ENCODE measurements at places on chromosomes 16 and 17.

DNA sequence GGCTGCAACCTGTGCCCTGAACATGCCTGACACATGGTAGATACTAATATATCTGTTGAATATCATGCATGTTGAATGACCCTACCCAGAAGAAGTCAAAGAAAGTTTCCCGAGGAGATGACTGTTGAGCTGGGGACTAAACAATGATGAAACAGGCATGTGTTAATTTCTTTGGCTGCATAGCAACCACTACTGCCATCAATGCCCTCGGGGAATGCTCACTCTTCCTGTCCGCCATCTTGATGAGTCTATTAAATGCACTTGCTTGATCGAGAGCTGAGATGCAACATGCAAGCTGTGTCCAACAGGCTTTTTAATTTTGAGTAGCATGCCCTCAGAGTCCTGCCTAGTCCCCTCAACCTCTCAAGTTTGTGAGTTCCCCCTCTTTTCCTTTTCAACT, 31.3 kb downstream of the GRIN2A start:
- DNase-seq: no peak

DNA sequence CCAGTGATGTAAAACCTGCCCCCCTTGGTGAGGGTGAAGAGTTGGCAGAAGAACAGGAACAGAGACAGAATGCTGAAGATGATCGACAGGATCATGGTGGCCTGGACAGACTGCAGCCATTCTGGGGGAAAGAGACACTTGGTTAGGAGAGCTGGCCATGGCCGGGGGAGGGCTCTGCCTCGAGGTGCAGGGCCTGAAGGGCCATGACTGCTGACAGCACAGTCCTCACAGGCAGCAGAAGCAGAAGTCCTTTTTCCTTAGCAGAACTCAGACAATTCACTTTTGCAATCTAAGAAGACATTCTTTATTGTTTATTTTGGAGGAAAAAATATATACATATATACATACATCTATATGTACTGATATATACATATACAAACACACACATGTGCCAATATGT, 25.6 kb downstream of the PMP22 start:
- no peak for DNase-seq

GRCh38 chr17:17944242-17944641, 28.0 kb downstream of the TOM1L2 start:
- DNase-seq: no peak

GRCh38 chr17:19310151-19310550, 52.4 kb downstream of the B9D1 start:
- no peak for DNase-seq

GRCh38 chr17:80917716-80918560, 73.7 kb upstream of the CHMP6 start:
- DNase-seq: no peak

- DNase-seq: no peak
Observed at GRCh38 chr17:69588827-69589239, 174.3 kb downstream of the MAP2K6 start.
